Stimulated activated CD4-positive, alpha-beta T cell treated with anti-CD3 and anti-CD28 coated beads, Interleukin-2, amount 100 ng/mL, for 4 hours (primary cell): ENCODE measurements at places on chromosomes 4 and X.

DNA sequence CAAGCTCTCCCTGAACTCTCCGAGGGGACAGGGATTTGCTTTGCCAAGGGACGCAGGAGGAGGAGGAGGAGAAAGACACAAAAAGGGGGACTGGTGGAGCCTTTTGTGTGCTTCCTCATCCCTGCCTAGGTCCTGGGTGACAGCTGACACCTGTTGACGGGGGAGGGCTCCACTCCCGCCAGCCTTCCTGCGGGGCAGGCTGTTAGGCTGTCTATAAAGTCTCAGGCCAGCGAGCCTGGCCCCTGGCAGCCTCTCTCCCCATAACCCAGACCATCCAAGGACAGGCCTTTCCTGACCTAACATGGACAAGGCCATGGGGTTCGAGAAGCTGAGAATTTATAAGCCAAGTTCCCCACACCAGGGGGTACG is 832 bp upstream of the EVC2 start:
- DNase-seq = no peak

DNA sequence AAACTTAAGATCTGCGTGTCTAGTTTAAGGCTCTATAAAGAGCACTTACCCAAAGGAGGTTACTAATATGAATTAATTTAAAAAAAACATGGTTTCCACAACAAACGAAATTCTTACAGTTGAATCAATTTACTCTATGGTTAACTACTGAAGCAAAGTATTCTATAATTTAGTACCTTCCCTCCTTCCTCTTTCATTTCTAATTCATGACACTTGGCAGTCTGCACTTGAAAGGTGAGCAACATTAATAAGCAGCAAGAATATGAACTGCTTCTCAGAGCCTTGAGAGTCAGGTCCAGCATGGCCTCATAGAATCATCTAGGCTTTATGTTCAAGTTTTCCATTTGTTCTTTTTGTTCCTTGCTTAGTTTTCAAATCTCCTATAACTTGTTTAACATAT is 42.7 kb downstream of the TAPT1 start:
- DNase-seq = no peak

GRCh38 chr4:184349283-184350039 is 124.9 kb downstream of the IRF2 start:
- DNase-seq = no peak

GRCh38 chr4:110170861-110171260 is 27.6 kb downstream of the ELOVL6 start:
- no peak for DNase-seq

DNA sequence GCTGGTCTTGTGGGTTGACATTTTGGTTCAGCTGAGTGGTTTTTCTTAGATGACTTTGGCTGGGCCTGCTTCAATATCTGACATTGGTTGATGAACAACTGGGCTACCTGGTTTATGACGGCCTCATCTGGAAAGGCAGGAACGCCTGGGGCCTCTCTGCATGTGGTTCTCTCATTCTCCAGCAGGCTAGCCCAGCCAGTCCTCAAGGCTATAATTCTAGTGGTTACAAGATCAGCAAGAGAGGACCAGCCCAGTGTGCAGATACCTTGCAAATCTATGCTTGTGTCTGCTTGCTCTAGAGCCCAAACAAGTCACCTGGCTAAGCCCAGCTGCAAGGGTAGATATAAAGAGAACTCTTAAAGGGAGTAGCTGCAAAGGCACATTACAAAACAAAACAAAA is 214.2 kb upstream of the PUDP start:
- no peak for DNase-seq
